LNCaP clone FGC (cell line): ENCODE measurements at places on chromosomes 6 and 20.

DNA sequence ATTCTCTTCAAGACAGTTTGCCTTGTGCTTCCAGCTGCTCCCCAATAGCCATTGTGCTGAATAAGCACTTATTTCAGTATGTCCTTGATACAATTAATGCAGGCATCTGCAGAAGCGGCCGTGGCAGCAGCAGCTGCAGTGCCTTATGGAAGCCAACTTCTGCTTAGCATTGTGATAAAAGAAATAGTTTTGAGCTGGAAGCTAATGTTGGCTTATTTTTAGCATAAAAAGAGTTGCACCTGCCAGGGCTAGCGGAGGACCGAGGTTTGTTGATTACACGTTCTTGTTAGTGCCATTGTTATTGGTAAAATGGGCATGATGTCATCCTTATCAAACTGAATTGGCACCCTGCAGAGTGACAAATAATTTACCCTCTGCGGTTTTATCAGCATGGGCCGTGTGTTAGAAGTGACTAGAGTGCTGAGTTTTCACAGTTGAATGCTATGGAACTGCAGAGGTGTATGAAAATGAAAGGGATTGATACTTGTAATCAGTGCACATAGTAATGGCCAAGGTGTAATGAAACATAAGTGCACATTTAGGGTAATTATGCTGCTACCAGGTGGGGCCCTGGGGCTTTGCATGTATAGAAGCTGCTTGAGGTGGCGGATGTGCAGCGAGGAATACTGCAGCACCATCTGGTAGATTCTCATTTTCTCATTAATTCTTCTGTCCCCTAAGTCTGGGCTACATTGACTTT lies 334.3 kb downstream of the CDKAL1 start:
- no peak for DNase-seq

- DNase-seq: peak; percentile 7
Measured at GRCh38 chr6:153947808-153948447, 91.1 kb upstream of the OPRM1 start.

GRCh38 chr6:154623391-154623790 lies 109.8 kb upstream of the SCAF8 start:
- no peak for DNase-seq

- DNase-seq: no peak
Measured at GRCh38 chr20:9066191-9066590, 2.7 kb upstream of the PLCB4 start.

DNA sequence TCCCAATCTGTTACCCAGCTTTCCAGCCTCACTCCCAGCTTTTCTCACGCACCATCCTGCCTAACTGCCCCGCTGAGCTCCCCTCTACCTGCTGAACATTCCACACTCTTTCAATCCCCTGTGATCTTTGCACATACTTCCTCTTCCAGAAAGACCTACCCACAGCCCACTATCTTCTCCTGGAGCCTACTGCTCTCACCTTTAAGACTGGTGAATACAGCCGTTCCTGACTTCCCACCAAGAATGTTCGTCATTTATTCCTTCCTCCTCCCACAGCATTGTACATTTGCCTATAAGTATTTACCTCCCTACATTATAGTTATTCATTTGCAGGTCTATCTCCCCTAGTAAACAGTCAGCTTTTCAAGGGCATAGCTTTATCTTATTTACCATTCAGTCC lies 61.9 kb upstream of the MBOAT1 start:
- DNase-seq: no peak

DNA sequence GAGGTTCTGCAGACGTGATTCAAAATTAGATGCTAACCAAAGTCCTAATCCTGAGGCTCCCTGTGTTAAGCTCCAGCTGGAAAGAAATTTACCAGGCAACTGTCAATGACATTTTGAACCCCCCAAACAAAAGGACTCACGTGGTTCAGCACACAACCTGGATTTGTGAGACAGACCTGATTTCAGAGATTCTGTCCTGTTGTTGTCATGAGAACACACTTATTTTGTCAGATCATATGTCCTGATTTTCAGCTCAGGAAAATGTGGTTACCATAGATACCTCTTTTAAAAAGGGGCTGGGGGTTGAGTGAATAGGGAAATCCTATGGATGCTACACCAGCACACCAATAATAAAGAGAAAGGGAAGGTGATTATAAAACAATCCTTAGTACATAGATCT lies 61.6 kb downstream of the MTFR2 start:
- no peak for DNase-seq

DNA sequence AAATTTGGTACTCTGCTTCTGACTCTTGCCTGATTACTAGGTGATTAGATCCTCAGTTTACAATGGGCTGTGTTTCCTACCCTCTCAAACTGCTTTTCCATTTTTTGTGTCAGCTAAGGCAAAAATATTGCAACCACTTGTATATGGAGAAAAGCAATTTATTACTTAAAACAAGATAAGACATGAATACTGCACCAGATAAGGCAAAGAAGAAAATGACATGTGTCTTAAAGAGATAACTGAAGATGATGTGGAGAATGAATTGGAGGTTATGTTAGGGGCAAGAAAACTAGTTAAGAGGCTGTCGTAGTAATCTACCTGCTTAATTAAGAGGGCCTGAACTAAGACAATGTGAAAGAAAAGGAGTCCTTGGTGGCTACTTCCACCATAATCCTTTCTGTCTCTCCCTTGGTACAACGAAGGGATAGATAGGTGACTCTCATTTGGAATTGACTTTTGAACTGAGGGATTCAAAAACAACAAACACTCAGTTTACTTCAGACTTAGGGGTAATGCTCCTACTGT lies 16.3 kb upstream of the REV3L start:
- no peak for DNase-seq

GRCh38 chr20:58629215-58629580 lies 21.9 kb upstream of the STX16 start:
- DNase-seq: no peak

DNA sequence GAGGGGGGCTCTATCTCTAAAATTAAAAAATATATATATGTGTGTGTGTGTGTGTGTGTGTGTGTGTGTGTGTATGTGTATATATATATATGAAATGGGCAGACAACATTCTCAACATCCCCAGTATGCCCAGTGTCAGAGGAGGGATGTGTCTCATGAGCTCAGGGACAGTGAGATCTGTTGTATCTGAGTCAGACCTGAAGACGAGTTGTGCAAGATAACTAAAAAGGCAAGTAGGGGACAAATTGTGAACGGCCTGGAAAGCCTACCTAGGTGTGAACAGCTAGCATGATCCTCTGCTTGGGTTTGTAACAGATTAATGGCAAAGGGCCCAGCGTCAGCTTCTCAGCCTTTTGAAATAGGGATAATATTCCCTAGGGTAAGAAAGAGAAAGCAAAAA lies 124.3 kb downstream of the FAXC start:
- DNase-seq: no peak
